Smooth muscle cell of the pulmonary artery (primary cell): ENCODE measurements at places on chromosomes 5 and 9. TPM values are rescaled to one million over a fixed set of nuclear protein-coding genes. Genes with fewer than 3 reads are reported as not detected.

The PCSK1 gene
- 0.30 and 17.2 TPM in 2 replicates for total RNA-seq

The ANGPTL2 gene
- total RNA-seq = 43.4 and 104 TPM in 2 replicates

The CCDC183 gene
- total RNA-seq = 0.52 and 0.89 TPM in 2 replicates

The INSYN2B gene
- 2.1 and 3.3 TPM in 2 replicates for total RNA-seq

The SPATA31A1 gene
- not detected in 2 replicates for total RNA-seq

The NREP gene
- total RNA-seq = 92.4 and 187 TPM in 2 replicates

The ASTN2 gene
- 11.7 and 12.0 TPM in 2 replicates for total RNA-seq

The CTNNA1 gene
- 413 and 447 TPM in 2 replicates for total RNA-seq

The CMBL gene
- 19.8 and 20.2 TPM in 2 replicates for total RNA-seq

The SPATA31E1 gene
- not detected in 2 replicates for total RNA-seq

The CCNO gene
- total RNA-seq = 0.13 and 1.1 TPM in 2 replicates

The PDLIM4 gene
- 30.6 and 125 TPM in 2 replicates for total RNA-seq

The BTNL3 gene
- not detected in 2 replicates for total RNA-seq

The PCDHA9 gene
- 0.07 and 0.10 TPM in 2 replicates for total RNA-seq

The CORO2A gene
- 0.26 and 0.73 TPM in 2 replicates for total RNA-seq

The SNCB gene
- total RNA-seq = not detected in 2 replicates

The SOHLH1 gene
- total RNA-seq = not detected in 2 replicates

The IFNA14 gene
- total RNA-seq = not detected in 2 replicates

The ATP10B gene
- total RNA-seq = 0.03 TPM in 1 of 2 replicates, not detected in the other

The SGCD gene
- total RNA-seq = 2.5 and 9.8 TPM in 2 replicates

The SLC36A3 gene
- total RNA-seq = not detected in 2 replicates

The F12 gene
- 0.17 TPM in 1 of 2 replicates, not detected in the other for total RNA-seq

The MTAP gene
- 28.9 and 42.2 TPM in 2 replicates for total RNA-seq

The CAMK2A gene
- total RNA-seq = 0.10 and 0.46 TPM in 2 replicates

The C7 gene
- 1.5 and 36.9 TPM in 2 replicates for total RNA-seq

The CER1 gene
- total RNA-seq = not detected in 2 replicates

The ARID3C gene
- total RNA-seq = 0.13 and 0.36 TPM in 2 replicates

The OR1Q1 gene
- 0.59 TPM in 1 of 2 replicates, not detected in the other for total RNA-seq
